ENCODE measurements at places on chromosomes 13 and 19. TPM values are rescaled to one million over a fixed set of nuclear protein-coding genes. Genes with fewer than 3 reads are reported as not detected.

NDUFS7 gene
- total RNA-seq, result 98.8 TPM

DNA sequence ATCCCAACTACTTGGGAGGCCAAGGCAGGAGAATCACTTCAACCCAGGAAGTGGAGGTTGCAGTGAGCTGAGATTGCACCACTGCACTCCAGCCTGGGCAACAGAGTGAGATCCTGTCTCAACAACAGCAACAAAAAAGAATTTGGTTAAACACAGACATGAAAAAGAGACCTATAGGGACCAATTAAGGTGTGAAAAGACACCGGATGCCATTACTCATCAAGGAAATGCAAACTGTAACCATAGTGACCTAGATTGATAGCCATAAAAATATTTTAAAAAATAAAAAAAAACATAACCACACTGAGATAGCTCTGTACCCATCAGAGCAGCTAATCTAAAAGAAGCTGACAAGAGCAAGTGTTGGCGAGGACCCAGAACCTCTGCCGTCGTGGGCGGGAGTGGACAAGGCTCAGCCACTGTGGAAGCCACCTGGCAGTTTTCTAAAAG is 37.1 kb upstream of the ISYNA1 start:
- no peak overlapping the region for H3K4me3 ChIP-seq
- peak overlapping the region; percentile 64 for H3K27ac ChIP-seq
- H3K4me1 ChIP-seq, result peaks cover 42% of the 10 kb centered on the region
- peaks cover 6% of the 10 kb centered on the region for H3K36me3 ChIP-seq
- DNase-seq, result no peak

GRCh38 chr13:113361406-113361805 is 2.5 kb downstream of the GRTP1 start:
- no peak overlapping the region for H3K4me3 ChIP-seq
- no peak overlapping the region for H3K27ac ChIP-seq
- peaks cover 30% of the 10 kb centered on the region for H3K27me3 ChIP-seq
- no peaks in the 10 kb centered on the region for H3K4me1 ChIP-seq

DNA sequence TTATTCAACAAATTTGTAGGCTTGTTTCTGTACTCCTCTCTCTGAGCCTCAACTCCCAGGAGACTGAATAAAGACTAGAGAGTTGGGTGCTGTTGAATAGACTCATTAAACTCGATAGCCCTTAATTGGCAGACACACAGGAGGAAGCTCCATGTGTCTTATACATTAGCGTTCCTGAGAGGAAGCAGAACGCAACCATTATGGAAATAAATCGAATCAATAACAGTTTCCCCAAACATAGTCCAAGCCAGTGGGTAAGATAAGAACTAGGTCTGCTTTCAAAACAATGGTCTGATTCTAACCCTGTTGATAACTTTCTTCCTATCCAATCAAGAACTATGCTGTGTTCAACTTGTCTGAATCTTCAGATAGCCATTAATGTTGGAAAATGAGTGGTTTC is 118.1 kb upstream of the FNDC3A start:
- no peak overlapping the region for H3K4me3 ChIP-seq
- DNase-seq, result no peak
- no peak overlapping the region for H3K27ac ChIP-seq
- peaks cover 22% of the 10 kb centered on the region for H3K4me1 ChIP-seq
- peaks cover 2% of the 10 kb centered on the region for H3K27me3 ChIP-seq
